ENCODE measurements at places on chromosomes 2 and 18. TPM values are rescaled to one million over a fixed set of nuclear protein-coding genes. Genes with fewer than 3 reads are reported as not detected.

DNA sequence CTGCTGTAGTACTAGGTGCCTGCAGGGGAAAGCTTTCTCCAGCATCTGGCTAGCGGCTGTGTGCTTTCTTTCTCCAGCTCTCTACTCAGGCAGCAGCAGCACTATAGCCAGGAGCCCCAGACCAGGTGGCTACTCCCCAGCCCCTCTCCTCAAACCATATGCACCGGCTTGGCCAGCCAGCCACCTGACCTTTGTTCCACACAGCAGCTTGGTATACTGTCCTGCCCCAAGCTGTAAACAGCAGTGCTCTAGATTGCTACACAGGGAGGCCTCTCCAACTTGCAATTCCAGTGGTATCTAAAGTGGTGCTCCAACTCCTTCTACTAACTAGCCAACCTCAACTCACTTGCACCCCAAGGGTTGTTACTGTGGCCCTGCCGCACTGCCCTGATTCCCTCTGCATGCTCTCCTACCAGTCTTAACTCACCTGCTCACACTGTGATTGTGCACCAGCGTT, 19.6 kb downstream of the LDAH start:
- no peak for DNase-seq

FIGN gene
- total RNA-seq = 1.4 TPM

TXNL1 gene
- total RNA-seq = 24.1 TPM

DPYSL5 gene
- total RNA-seq = not detected

GRCh38 chr2:75614162-75614651, 32.4 kb upstream of the MRPL19 start:
- peak; percentile 80 for DNase-seq
